Liver (tissue), 10 donors: ENCODE measurements at places on chromosomes 2 and 18.

- DNase-seq: no peak
These were observed 2.6 kb upstream of the NEUROD1 start for GRCh38 chr2:181682795-181683517.

- DNase-seq: no peak
These were observed 5.5 kb downstream of the UBE2E3 start for GRCh38 chr2:180985771-180986395.

- no peak for DNase-seq
These were observed 341.2 kb downstream of the CYP26B1 start for GRCh38 chr2:71806432-71806831.

- DNase-seq: no peak
These were observed 59.1 kb upstream of the RTN4 start for GRCh38 chr2:55109219-55109891.

- no peak for DNase-seq
These were observed 62.3 kb downstream of the VWA3B start for GRCh38 chr2:98149333-98149697.

- DNase-seq: peak; percentile 3
These were observed 446.8 kb downstream of the EIPR1 start for GRCh38 chr2:2930841-2931240.

- DNase-seq: no peak
These were observed 127.2 kb downstream of the FHOD3 start for GRCh38 chr18:36424741-36425142.

DNA sequence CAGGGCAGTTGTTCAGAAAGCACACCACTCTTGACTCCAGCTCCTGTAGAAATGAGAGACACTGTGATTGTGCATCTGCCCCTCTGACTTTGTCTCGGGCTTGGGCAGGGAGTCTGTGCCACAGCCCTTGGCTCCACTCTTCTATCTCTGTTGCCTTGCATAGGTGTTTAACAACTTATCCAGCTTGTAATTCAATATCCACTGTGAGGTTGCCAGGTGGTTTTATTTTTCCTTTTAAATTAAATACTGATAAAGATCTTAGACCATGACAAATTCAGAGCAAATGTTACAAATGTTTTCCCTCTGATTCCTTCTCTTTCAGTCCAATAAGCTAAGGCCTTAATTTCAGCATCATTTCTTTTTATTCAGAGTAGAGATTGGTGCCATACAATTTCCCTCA, 421.7 kb downstream of the STK39 start:
- no peak for DNase-seq

DNA sequence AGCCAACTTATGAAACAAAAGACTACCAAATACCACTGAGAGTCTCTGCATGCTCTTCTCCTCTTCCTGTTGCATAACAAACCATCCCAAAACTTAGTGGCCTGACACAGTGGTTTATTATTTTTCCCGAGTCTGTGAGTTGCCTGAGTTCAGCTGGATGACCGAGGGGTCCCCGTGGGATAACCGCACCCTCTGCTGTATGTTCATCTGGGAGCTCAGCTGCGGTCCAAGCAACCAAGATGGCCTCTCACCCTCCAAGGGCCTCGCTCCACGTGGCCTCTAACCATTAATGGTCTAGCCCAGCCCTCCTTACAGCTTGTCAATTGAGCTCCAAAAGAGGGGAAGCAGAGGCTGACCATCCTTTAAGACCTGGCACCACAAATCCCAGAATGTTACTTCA, 17.1 kb downstream of the ITM2C start:
- DNase-seq: no peak

DNA sequence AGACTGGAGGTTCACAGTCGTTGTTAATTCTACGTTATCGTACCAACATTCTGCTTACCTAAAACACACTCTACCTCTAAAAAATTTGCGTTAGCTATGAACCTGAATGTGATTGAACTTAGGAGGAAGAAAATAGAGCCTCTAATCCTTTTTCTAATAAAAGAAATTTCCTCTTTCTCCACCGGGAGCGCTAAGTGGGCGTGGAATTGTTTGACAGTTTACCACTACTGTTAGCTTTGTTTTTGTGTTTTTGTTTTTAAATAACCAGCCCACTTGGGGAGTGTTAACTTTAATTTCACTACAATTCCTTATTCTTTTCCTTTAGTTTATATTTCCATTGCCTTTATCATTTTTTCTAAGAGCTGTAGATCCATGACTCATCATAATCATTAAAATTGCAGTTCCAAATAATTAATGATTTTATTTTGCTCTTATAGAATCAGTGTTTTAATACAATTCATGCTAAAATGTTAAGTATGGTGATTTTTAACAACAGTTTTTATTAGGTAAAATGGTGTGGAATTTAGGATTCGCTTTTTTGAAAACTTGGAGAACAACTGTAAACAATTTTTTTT, 55.0 kb upstream of the ITM2C start:
- DNase-seq: no peak

DNA sequence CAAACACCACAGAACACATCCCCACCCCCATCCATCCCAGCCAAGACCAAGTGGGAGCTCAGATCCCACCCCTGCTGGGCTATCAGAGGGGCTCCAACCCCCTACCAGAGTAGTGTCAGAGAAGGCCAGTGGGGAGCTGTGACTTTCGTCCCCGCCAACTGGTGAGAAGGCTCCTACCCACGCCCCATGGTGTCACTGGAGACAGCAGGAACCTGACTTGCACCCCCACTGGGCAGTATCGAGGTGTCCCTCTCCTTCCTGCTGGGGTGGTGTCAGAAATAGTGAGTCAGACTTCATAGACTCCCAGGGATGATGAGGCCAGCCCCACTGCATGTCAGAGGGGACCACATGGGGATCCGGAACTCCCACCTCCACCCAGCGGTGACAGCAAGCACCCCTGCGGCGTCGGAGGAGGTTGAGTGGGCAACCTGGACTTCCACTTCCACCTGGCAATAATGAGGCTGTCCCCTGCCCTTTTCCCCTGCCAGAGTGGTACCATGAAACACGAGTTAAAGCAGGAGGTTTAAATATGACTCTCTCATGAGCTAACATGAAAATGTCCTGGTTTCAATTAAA, 106.7 kb downstream of the CTIF start:
- DNase-seq: no peak

DNA sequence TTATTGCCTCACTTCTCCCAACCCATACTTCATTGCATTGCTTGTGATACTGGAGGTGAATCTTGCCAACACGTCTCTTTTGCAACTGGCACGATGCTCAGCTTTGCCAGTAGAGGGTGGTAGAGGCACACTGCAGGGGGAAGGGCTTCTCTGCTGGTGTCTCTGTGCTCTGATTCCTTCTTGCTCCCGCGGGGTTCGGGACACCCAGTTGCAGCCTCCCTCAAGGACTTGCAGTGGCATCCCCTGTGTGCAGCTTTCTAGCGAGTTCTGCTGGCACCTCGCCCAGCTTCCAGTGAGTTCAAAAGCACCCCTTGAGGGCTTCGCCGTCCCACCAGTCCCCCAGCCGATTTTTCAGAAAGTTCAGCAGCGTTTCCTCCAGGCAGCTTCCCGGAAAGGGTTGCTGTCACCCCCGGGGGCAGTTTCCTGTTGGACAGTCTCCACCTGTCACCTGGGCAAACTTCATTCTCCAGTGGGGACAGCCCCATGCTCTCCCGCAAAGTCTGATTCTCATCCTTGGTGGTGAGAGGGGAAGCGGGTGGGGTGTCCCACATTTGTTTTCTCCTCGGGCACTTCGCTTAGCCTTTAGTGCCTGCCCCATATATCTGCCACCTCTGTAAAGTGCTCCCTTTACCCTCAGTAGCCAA, 35.4 kb upstream of the EN1 start:
- DNase-seq: peak; percentile 39

DNA sequence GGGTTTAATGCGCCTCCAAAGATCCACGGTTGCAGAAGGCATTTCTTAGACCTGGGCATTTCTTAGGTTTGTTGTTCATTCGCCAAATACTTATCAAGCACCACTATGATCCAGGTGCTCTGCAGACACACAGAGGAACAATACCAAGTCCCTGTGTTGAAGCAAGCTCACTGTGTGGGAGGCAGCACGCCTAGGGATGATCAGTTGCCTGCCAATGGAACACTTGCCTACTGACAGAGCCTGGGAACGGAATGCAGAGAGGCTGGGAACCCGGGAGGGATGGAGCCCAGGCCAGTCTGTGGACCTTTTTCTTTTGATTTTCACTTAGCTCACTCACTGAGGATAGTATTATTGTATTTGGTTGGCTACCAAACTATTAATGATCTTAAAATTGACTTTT, 1.9 kb upstream of the GRP start:
- DNase-seq: no peak

DNA sequence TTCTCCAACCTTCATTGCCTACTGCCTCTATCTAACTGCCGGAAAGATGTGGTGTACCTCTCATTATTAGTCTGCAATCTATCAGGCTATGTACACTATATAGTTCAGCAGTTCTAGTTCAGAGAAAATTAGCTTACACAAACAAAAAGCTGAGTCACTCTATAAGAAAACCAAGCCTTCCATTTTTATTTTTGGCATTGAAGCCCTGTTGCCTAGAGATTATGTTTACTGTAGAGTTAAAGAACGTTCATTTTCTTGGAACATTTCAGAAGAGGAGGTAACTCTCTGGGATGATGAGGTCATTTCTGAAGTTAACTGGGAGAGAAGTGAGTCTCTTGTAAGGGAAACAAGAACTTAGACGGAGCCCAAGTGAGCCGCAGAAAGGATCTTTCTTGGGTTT, 133.5 kb downstream of the FAM124B start:
- no peak for DNase-seq
